ENCODE measurements at places on chromosomes 16 and 17.
A peak's percentile ranks its signal among the peaks of the same experiment; 100 is the strongest.

DNA sequence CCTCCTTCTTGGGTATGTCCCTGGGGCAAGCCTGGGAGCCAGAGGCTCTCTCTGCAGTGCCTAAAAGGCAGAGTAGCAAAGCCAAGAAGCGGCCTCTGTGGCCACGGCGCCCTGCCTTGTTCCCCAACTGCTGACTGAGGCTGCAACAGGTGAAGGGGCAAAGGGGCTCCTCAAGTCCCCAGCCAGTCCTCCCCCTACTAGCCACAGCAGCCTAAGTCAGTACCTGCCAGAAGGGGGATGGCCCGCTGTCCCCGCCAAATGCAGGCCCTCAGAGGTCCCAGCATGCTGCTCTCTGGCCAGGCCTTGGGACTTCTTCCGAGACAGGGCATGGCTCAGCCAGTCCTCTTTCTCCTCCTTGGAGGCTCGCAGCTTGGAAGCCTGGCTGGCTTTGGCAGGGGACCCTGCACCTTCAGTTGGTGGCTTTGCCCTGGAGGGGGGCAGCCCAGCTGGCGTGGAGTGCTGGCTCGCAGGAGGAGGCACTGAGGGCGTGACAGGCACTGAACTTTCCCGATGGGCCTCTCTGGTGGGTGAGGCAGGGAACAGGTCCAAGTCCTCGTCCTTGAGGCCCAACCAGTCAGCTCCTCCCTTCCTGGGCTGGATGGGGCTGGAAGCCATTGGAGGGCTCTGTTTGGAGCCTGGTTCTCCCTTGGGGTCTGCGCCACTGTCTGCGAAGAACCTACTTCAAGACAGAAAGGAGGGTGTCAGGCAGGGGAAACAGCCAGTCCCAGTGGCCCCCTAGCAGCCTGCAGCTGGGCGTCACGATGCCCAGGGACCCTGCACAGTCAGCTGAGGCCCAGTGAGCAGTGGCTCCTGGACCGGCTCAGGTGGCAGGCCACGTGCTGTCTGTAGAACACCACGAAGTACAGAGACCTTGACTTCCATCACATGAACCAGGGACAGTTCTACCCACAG, 17.6 kb downstream of the FBF1 start:
- DNase-seq, result no peak

- no peak for DNase-seq
Observed at GRCh38 chr16:54538276-54538675, 251.7 kb upstream of the IRX3 start.

DNA sequence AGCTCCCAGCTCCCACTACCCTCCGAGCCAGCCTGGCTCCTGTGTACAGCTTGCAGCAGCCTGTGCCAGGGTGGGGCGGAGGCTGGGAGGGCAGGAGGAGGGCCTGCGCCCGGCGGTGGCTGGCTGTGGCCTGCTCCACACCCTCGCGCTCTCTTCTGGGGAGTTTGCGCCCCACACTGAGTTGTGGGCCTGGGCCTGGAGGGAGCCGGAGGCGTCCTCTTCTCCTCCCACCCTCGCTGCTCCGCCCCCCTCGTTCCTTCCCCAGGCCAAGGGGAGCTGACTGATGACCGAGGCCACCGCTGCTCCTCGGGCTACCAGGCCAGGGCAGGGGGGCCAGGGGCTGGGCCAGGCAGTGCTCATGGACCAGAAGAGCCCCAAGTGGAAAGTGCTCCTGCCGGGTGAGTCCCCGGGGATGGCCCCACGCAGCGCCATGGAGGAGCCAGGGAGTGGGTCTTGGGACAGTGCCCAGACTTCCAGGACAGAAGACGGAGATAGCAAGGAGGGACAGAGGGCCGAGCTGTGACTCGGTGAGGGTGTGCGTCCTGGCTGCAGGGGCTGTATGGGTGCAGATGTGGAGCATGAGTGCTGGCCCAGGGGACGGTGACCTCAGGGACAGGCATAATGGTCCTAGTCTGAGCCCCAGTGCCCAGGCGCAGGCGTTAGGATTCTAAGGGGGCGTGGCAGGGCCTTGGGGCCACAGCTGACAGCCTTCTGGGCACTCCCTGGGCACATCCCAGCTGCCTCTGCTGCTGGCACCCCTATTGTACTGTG, 242.1 kb upstream of the GSE1 start:
- no peak for DNase-seq

GRCh38 chr17:34658811-34659560, 79.6 kb downstream of the TMEM132E start:
- DNase-seq, result no peak

GRCh38 chr16:11140098-11140375, 116.0 kb downstream of the SOCS1 start:
- no peak for DNase-seq

GRCh38 chr17:9271989-9272388, 250.7 kb downstream of the NTN1 start:
- DNase-seq, result peak; percentile 33

DNA sequence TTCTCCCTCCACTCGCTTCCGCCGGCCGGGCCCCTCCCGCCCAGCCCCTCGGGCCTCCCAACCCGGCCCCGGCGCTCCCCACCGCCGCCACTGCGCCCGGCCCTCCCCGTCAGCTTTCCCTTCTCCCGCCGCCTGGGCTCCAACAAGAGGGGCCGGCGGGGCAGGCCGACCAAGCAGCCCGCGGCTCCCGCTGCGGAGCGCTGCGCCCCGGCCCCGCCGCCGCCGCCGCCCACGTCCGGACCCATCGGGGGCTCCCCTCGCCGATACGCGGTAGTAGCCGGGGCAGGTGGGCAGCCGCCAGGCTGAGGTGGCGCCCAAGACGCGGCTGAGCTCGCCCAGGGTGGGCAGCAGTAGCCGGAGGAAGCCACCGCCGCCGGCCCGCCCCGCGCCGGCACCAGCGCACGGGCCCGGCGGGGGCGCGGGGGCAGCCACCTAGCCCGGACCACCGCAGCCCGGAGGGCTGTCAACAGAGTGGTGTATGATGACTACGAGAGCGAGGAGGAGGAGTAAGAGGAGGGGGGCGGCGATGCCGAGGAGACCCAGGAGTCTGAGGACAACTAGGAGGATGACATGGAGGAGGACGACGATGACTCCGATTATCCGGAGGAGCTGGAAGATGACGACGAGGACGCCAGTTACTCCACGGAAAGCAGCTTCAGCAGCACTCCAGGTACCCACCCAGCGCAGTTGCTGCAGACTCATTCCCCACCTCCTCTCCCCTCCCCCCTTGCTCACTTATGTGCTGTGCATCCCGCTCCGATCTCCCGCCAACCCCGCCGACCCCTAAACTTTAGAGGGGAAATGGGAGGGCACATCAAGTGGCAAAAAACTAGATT, 498 bp downstream of the LRRC37B start:
- peak; percentile 51 for DNase-seq

- DNase-seq, result no peak
Observed at GRCh38 chr17:31385428-31386285, 5.8 kb upstream of the RAB11FIP4 start.

DNA sequence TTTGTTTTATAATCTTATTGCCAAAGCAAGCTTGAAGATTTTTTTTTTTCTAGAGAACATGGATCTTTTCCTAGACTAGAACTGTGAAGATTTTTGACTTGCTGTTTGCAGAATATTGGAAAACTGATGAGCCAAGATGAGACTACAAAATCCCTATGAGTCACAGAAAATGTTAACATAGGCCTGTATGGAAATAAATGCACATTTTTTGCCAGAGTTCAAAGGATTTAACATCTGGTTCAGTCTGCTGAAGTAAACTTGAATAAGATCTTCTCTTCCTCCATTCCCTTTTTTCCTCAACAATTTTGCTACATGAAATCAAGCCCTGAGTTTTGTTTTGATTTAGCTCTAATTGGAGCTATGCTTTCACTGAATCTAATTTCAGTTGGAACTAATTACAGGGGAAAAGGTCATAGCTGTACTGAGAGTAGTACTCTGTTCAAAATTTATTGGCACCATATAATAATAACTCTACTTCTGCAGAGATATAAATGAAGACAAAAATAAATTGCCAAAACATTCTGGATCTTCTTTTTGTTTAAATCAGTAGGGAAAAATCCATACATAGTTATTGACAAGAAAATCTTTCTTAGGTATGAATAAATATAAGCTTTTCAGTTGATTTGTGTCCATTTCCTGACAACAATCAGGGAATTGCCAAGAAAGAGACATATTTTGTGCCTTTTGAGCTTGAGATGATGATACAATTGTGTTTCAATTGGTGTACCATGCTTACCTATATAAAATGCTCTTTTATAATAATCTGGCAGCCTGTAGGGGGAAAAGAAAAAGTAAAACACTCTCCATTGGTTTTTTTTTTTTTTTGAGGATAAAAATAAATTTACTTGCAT, 387.5 kb upstream of the GOT2 start:
- DNase-seq, result peak; percentile 55

DNA sequence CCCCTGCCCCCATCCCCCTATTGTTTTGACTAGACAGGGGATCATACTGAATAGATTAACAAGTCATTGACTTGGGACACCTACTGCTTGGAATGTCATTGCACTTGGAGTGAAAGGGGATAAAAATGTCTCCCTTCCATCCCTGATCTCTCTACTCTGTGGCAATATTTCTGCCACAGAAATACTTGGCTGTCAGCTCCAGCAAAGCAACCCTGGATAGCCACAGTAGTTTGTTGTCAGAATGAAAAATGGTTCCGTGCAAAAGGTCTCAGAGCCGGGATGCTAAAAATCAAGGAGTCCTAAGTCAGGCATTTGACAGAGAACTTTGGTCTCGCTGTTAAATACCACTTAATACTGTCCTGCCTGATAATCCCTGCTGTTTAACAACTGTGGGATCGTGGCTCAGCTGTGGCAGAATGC, 722.0 kb upstream of the SOX9 start:
- no peak for DNase-seq
